Tracheal epithelial cell (primary cell): ENCODE measurements at places on chromosomes 6 and 20. TPM values are rescaled to one million over a fixed set of nuclear protein-coding genes. Genes with fewer than 3 reads are reported as not detected.

Gene ADGRB3
- total RNA-seq = under 0.01 TPM in 1 of 2 replicates, not detected in the other

Gene ZC3H12D
- under 0.01 TPM in 1 of 2 replicates, not detected in the other for total RNA-seq

Gene AKAP7
- total RNA-seq = 0.85 and 2.2 TPM in 2 replicates

Gene ARMC12
- 0.64 and 1.4 TPM in 2 replicates for total RNA-seq

Gene OVOL2
- total RNA-seq = 3.6 and 24.5 TPM in 2 replicates

Gene LEMD2
- 75.9 and 88.9 TPM in 2 replicates for total RNA-seq

Gene TMEM170B
- 0.21 and 0.24 TPM in 2 replicates for total RNA-seq

Gene SOX4
- total RNA-seq = 24.1 and 111 TPM in 2 replicates

Gene RAMACL
- total RNA-seq = 0.21 and 0.72 TPM in 2 replicates

Gene SRMS
- 0.43 TPM in 1 of 2 replicates, not detected in the other for total RNA-seq

Gene GSTA1
- total RNA-seq = 0.48 TPM in 1 of 2 replicates, not detected in the other

Gene OPN5
- total RNA-seq = not detected in 2 replicates

Gene ARFGEF3
- 6.7 and 8.3 TPM in 2 replicates for total RNA-seq

Gene KCNK16
- not detected in 2 replicates for total RNA-seq

Gene PAX1
- total RNA-seq = not detected in 2 replicates

Gene VEGFA
- 209 and 258 TPM in 2 replicates for total RNA-seq

Gene SLC17A9
- total RNA-seq = 0.43 and 2.4 TPM in 2 replicates

Gene IRAK1BP1
- total RNA-seq = 2.2 and 5.5 TPM in 2 replicates

Gene TFAP2D
- total RNA-seq = not detected in 2 replicates

Gene HLA-DQB2
- not detected in 2 replicates for total RNA-seq

Gene ZBP1
- under 0.01 TPM in 1 of 2 replicates, not detected in the other for total RNA-seq

Gene HSPA12B
- total RNA-seq = under 0.01 TPM in 1 of 2 replicates, not detected in the other

Gene TCF19
- total RNA-seq = 3.0 and 6.0 TPM in 2 replicates

Gene KHDC1L
- not detected in 2 replicates for total RNA-seq

Gene HSPA1L
- total RNA-seq = 0.64 and 0.72 TPM in 2 replicates

Gene SLC16A10
- not detected in 2 replicates for total RNA-seq

Gene ZNF391
- total RNA-seq = 0.64 and 2.4 TPM in 2 replicates

Gene EDN3
- not detected in 2 replicates for total RNA-seq

Gene NR2E1
- total RNA-seq = not detected in 2 replicates

Gene MAP1LC3A
- total RNA-seq = 8.7 and 16.6 TPM in 2 replicates
